ENCODE measurements at places on chromosomes 7 and 10.
A peak's percentile ranks its signal among the peaks of the same experiment; 100 is the strongest.

DNA sequence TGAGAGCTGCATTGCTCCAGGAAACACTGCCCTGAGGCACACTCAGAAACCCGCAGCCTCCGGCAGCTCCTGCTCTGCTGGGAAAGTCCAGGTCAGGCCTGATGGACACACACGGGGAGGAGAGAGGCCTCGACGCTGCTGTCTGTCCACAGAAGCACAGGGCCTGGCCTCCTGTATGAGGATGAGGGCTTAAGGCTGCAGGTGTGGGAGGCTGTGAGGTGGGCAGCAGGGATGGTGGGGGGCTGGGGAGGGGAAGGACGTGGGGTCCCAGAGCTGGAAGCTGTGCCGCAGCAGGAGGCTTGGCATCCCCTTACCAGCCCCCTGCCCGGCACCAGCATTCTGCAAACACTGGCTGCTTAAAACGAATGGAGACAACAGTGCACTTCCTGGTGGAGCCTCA, 186.2 kb downstream of the DNAJB6 start:
- DNase-seq = no peak

- DNase-seq = no peak
Observed at GRCh38 chr7:157008206-157009169, 2.0 kb downstream of the MNX1 start.

DNA sequence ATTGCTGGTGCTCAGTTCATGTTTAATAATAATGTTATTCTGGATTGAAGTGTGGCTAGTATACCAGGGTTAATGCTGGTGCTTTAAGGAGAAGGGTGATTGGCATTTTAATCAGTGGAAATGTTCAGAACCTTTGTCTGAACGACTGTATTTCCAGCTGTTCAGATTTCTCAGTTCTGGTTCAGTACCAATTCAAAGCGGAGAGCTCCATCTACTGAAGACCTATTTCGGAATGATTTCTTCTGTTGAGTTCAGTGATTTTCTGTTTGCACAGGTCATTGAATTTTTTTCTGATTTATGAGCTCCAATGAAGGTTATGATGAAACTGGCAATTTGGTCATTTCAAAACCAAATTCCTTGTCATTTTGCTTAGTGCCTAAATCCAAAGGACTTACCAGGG, 160.1 kb downstream of the EXOC4 start:
- DNase-seq = no peak

DNA sequence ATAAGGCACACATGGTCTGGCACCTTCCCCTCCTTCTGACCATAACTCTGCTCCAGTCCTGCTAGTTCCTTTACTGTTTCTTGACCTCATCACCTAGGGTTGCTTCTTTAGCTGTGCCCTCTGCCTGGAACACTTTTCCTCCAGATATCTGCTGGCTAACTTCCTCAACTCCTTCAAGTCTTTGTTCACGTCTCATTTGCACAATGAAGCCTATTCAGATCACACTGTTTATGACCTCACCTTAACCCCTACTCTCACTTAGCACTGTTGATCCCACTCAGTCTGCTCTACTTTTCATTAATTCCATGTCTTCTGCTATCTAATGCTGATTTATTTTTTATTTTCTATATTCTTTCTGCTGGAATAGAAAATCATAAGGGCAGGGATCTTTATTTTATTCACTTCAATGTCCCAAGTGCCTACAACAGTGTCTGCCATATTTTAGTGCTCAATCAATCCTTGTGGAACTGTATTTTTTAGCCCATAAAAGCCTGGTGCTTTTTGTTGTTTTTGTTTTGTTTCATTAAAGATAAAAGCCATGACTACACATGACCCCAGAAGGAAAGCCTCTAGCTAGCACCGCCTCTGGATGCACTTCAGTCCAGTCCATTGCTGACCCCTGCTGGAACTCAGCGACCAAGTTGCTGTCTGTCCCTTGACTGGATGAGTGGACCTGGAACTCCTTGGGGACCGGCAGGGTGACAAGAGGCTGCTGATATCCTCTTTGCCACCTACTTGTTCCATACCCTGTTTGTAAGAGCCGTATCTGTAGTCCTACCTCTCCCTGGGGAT, 12.3 kb downstream of the KLF14 start:
- DNase-seq = no peak

DNA sequence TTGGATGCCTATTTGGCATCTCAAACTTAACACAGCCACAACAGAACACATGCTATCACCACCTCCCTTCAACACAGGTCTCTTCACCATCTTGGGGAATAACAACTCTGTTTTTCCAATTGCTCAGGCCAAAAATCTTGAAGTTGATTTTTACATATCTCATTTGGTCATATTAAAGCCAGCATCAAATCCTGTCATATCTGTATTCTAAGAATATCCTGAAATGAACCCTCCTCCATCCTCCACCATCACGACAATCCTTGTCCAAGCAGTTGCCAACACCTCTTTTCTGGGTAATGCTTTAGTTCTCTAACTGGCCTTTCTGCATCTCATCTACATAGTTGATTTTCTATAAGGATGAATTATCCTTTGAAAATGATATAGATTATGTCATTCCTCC, 168.7 kb downstream of the GPR37 start:
- no peak for DNase-seq

- no peak for DNase-seq
Observed at GRCh38 chr7:28195910-28196620, 15.5 kb upstream of the JAZF1 start.

GRCh38 chr10:97243836-97244235, 48.6 kb downstream of the ARHGAP19 start:
- no peak for DNase-seq

DNA sequence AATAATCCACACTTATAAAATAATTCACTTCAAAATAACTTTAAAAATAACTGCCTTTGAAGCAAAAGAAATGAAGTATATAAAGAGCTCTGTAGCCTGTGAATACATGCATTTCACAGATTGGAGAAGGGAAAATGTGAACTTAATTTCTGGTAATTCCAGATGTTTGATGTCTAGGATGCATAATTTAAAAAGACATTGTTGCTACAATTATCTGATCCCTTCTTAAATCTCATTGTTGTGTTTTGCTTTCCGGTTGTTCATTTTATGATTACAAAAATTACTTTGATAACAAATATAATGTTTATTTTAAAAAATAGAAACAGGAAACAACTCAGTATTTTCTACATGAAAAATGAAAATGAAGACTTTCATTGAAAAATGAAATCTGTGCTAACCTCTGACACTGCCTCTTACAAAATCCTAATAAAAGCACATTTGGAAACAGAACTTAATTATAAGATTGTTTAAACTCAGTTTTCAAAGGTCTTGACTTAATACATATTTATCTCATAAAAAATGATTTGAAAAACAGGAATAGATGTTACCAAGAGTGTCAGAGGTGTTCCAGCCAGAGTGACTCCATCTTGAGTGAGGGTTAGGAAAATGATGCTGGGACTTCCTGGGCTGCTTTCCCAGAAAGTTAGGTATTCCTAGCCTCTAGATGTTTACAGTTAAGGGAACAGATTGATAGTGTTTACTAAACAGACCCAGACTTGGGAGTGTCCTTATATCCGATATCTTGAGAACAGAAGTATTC, 516.6 kb upstream of the SEMA3D start:
- DNase-seq = no peak

DNA sequence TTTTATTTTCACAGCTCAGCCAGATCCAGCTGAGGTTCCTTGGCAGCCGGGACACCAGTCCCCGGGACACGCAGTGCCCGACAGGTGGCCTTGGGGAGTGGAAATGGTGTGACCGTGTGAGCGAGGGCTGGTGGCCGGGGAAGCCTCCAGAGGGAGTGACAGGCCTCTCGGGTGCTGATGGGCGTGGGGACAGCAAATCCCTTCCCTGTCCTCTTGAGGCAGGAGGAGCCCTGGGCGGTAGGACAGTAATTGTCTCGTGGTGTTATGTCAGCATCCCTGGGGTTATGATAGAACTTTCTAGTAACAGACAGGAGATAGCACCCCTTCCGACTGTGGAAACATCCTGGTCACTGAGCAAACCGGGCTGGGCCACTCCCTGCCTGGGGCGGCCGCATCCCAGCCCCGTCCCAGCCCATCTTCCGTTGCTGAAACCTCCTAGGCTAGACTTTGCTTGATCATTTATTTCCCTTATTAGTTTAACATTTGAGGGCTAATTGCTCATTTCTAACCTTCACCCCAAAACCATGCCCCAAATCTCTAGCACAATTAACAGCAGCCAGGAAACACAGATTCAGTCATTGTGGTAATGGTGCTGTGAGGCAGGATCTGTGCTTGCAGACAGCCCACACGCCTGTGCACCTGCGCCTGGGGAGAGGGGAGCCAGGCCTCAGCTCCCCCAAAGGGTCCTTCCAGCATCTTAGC, 63.3 kb downstream of the ELFN1 start:
- no peak for DNase-seq

GRCh38 chr10:5364374-5364773, 392 bp upstream of the UCN3 start:
- no peak for DNase-seq

DNA sequence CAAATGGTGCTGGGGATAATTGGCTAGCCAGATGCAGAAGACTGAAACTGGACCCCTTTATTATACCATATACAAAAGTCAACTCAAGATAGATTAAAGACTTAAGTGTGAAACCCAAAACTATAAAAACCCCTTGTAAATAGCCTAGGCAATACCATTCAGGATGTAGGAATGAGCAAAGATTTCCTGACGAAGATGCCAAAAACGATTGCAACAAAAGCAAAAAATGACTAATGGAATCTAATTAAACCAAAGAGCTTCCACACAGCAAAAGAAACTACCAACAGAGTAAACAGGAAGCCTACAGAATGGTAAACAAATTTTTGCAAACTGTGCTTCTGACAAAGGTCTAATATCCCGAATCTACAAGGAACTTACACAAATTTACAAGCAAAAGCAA, 30.9 kb upstream of the PLXDC2 start:
- DNase-seq = no peak

DNA sequence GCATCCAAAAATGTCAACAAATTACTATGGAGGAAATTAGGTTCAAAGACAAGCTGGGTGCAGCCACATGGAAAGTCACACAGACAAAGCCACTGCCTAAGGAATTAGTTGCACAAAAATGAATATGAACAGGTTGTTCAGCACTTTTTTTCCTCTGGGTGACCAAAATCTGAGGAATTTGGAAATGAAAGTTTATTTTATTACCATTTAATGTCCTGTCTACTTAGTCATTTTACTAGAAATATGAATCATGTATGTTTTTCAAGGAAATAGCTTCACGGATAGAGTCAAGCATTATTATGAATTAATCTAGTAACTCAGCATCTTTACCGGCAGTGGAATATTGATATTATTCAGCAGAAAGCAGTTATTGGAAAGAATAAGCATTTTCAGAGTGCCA, 106.3 kb downstream of the ANK3 start:
- DNase-seq = no peak

- no peak for DNase-seq
Observed at GRCh38 chr10:66982053-66982420, 56.2 kb downstream of the LRRTM3 start.

DNA sequence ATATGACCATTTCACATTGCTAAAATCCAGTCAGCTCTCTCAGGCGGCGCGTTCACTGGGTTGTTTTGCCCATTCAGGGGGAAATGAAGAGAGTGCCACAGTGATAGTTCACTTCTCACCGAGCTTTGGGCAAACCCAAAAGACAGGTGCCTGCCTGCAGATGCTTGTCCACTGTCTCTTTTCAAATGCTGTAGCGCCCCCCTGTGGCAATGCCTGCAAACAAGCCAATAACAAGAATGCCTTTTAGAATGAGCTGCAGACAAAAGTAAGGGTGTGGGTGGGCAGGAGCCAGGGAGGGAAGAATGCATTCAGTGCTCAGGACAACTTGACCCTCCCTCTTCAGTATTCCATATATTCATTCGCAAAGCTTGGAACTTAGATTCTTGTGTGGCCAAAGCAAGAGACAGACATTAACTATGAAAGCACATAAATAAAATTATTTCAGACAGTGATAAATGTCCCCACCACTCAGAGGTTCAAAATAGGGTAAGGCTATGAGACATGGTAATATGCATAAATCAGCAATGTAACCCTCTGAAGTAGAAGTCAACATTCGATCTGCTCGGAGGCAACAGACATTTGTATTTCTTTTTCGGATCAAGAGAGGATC, 86.9 kb downstream of the JAZF1 start:
- DNase-seq = peak; percentile 7

DNA sequence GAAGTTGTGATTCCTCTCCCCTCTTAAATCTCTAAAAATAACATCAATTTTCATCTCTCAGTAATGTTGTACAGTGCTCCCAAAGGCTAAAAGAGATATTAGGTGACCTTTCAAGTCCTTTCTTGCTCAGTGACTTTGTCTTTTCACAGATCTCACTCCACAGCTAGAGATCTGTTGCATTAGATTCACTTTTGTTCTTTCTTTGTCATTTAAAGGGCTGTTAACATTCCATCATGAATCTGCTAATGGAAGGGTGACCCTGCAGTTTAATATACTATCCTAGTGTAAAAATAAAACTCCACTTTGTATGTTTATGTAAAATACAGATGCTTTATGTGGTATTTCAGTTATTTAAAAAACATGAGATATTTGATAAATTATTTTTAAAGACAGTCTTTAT, 30.5 kb downstream of the GNAI1 start:
- DNase-seq = no peak

GRCh38 chr10:121455377-121455776, 142.9 kb downstream of the FGFR2 start:
- DNase-seq = no peak

- DNase-seq = no peak
Observed at GRCh38 chr10:46516660-46517416, 39.6 kb downstream of the GPRIN2 start.

DNA sequence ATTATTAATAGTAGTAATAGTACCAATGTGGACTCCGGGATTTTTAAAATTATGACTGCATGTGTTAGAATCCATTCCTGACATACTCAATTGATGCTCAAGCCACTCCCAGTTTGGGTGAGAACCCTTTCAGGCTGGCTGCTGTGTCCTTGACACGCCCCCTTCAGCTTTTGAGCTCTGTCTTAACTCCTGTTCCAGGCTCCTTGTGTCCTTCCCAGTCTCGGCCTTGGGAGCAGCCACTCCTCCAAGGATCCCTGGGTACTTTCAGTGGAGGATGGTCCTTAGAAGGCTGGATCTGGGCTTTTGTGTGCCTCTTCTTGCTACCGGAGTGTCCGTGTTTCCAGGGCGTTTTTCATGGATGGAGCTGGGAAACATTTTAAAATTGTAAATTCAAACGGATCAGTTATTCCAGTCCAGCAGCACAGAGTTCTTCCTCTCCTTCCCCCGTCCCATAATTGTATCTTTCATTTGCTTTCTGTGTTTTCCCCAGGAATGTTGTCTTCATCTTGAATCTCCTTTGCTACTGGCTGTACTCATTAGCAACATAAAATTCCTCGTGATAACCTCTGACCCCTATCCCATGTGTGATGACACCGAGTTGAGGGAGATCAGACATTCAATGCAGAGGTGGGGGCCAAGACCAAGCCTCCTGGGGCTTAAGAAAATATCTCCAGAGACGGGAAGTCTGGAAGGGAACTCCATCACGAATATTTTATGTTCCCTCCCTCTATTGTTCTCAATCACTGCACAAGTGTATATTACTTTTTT, 40.0 kb upstream of the PFKFB3 start:
- DNase-seq = no peak

GRCh38 chr10:68271196-68271882, 39.4 kb upstream of the ATOH7 start:
- DNase-seq = no peak

- DNase-seq = peak; percentile 15
Observed at GRCh38 chr10:29392376-29393021, 103.6 kb downstream of the LYZL1 start.
